ENCODE measurements at places on chromosomes 5 and 9.

GRCh38 chr5:20157089-20157488 lies 169.1 kb upstream of the CDH18 start:
- DNase-seq: no peak

DNA sequence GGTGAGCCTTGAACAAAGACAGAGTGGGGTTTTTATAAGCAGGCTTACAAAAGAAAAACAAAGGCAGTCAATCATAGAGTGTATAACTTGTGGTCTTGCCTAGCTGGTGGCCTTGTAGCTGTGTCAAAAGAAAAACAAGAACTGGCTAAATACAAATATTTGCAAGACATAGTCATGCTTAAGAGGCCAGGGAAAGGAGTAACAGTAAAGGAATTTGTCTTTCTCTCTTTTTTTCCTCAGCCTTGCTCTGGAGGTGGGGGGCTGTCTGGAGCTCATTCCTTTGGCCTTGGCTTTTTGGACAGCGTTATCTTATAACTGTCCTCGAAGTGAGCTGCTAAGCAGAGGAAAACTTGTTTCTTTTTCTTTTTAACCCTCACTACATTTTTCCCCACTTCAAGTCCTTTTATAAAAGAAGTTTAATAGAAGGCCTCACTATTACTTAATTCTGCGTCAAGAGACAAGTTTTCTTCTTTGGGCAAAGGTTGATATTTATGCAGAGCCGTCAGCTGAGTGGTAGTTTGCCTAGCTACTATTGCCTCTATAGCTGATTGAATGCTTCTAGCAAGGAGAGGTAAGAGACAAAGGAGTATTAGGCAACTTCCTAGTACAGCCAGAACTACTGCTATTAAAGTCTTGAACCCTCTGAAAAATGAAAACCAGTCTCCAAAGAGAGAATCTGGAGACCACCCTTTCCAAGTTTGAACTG lies 14.3 kb downstream of the CEL start:
- DNase-seq: no peak

- no peak for DNase-seq
Observed at GRCh38 chr5:138629392-138629791, 54.2 kb upstream of the HSPA9 start.

- peak; percentile 76 for DNase-seq
Observed at GRCh38 chr9:18721267-18721994, 247.5 kb downstream of the ADAMTSL1 start.

DNA sequence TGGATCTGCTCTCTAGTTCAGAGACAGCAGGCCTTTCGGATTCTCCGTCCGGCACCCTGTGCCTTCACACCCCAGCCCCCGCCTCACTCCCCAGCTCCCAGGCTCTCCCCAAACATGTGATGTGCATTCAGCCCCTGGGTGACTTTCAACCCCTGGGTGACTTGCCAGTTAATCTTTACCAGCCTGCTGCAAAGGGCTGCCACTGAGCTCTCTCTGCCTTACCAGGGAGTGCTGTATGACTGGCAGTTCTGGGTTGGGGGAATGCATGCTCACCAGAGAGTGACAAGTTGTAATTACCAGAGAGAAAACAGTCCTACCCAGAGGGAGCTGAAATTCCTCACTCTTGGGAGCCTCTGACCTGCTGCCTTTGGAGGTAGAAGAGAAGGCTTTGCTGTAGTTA lies 4.9 kb upstream of the ADRA1B start:
- DNase-seq: peak; percentile 74

GRCh38 chr9:120388003-120388855 lies 191.7 kb downstream of the CDK5RAP2 start:
- DNase-seq: no peak

DNA sequence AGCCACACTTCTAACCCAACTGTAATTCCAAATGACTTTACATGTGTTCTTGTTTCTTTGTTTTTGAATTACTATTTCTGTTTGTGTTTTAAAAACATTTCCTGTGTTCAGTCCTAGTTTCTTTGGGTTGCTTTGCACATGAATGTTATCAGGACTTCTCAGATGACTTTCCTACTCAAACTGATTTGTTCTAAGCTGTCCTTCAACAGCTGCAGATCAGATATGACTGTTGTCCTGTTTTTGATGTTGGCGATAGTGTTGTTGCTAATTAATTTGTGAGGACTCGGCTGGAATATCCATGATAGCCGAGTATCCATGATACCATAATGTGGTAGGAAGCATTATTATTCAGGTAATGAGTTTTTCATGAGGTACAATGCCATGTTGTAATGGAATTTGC lies 98.6 kb downstream of the CHSY3 start:
- DNase-seq: no peak

GRCh38 chr9:105661011-105661410 lies 1.2 kb upstream of the TAL2 start:
- DNase-seq: no peak

- no peak for DNase-seq
Observed at GRCh38 chr9:113695440-113695851, 180.7 kb upstream of the ZNF618 start.

GRCh38 chr5:36301858-36302603 lies at the start of gene RANBP3L:
Gene RANBP3L (minus strand): TSS chr5:36301902. CDS start chr5:36301416, 486 bp downstream.
- DNase-seq: peak; percentile 60

GRCh38 chr5:152689250-152689711 lies 284.2 kb upstream of the NMUR2 start:
- DNase-seq: peak; percentile 21

DNA sequence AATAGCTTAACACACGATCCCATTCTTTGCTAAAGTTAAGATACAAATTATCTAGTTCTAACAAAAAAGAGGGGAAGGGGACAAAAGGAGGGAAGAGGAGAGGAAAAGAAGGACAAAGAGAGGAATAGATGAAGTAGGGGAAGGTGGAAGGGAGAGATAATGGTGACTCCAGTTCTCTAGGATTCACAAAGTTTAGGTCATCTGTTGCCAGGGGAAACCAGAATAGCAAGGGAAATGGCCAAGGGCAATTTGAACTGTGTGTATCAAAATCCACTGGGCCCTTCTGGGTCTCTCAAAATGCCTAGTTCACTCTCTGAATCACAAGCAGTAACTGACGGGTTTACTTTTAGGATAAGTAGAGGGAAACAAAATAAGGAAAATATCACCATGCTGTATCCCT lies 7.6 kb downstream of the SLC24A2 start:
- DNase-seq: no peak

All from left kidney (tissue), 8 donors.